ENCODE measurements at places on chromosomes 11 and 22. TPM values are rescaled to one million over a fixed set of nuclear protein-coding genes. Genes with fewer than 3 reads are reported as not detected.

The LRP5 gene
- total RNA-seq, result 34.9 TPM

The VPREB3 gene
- 1.4 TPM for total RNA-seq

The RTN4RL2 gene
- 127 TPM for total RNA-seq

The HIKESHI gene
- 41.2 TPM for total RNA-seq

The C1QTNF5 gene
- total RNA-seq, result not detected

The RASL10A gene
- total RNA-seq, result 0.42 TPM

The NAALAD2 gene
- total RNA-seq, result not detected

The POU2AF2 gene
- total RNA-seq, result not detected

The CCDC73 gene
- total RNA-seq, result not detected

The MISFA gene
- 2.2 TPM for total RNA-seq

The FAM181B gene
- 0.10 TPM for total RNA-seq

The TRIM49 gene
- total RNA-seq, result not detected

The RCOR2 gene
- 1.3 TPM for total RNA-seq

The IFITM5 gene
- total RNA-seq, result not detected

The HTR3B gene
- total RNA-seq, result not detected

The HBD gene
- not detected for total RNA-seq

The IGF2 gene
- 2.8 TPM for total RNA-seq

The FAM180B gene
- total RNA-seq, result not detected

The P2RY2 gene
- 11.4 TPM for total RNA-seq

The GLYAT gene
- total RNA-seq, result not detected

The INPP5J gene
- total RNA-seq, result 0.78 TPM

The MPZL3 gene
- total RNA-seq, result 0.29 TPM

The TMEM126A gene
- total RNA-seq, result 61.6 TPM

The APOL4 gene
- not detected for total RNA-seq

The OR5I1 gene
- total RNA-seq, result not detected

The NLRP14 gene
- not detected for total RNA-seq

The YPEL1 gene
- total RNA-seq, result 0.23 TPM

The GLYATL1 gene
- total RNA-seq, result not detected

The MYOD1 gene
- total RNA-seq, result not detected

The LMNTD2 gene
- total RNA-seq, result 2.5 TPM

The MUC5B gene
- 2.7 TPM for total RNA-seq

The RHOG gene
- 117 TPM for total RNA-seq

The LRRC56 gene
- 0.63 TPM for total RNA-seq

The SLC5A4 gene
- not detected for total RNA-seq

The BEST1 gene
- 2.5 TPM for total RNA-seq

The BBOX1 gene
- total RNA-seq, result 0.39 TPM
